ENCODE measurements at places on chromosomes 12 and 14.

- no peak for DNase-seq
These were observed 49.4 kb upstream of the RIN3 start for GRCh38 chr14:92464156-92464555.

DNA sequence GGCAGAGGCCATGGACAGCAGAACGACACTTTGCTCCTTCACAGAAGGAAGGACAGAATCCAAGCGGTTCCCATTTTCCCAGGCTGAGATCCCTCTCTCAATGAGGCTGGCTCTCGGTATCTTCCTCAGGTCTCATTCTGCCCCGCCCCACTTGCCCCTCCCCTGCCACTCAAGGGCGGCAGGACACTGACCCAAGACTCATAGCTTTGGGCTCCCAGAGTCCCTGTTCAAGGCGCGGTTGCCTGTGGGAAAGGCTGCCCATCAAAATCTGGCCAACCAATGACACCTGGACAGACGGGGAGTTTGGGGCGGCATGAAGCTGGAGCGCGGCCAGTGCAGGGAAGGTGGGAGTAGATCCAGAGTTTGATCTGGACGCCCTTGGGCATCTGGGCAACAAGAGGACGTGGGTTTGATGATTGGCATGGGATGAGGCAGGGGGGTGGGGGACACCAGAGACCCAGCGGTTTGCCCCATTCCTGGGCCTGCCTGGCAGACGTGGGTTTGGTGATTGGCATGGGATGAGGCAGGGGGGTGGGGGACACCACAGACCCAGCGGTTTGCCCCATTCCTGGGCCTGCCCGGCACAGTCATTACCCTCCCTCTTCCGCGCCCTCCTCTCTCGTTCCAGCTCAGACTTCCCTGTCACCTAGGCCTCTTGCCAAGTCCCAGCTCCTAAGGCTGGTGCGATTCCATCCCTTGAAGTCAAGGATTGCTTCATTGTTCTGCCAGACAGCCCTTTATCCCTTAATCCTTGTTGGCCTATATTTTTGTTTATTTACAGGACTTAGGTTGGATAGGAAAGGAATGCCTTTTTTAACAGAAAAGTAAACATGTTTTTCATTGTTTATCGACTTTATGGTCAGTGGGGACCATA lies 92.1 kb downstream of the NINJ2 start:
- DNase-seq, result no peak

- DNase-seq, result no peak
These were observed 264.3 kb downstream of the AKAP6 start for GRCh38 chr14:32593290-32593942.

GRCh38 chr12:124746649-124747425 lies 116.8 kb downstream of the SCARB1 start:
- no peak for DNase-seq

DNA sequence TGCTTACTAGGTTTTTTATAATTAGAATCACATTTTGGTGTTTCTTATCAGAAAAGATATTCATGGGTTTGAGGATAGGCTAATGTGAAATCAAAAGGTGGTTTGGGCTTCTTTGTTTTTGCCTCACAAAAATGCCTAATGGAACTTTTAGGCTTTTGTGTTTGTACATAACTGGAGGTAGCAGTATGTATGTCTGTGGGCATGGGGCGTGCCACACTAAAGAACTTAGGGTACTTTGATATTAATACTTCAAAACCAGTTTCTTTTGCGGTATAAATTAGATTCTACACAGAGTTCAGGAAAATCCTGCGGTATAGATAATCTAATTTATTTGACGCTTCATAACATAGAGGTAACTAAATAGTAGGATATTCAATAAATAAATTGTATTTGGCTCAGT lies 1.9 kb downstream of the ETV6 start:
- no peak for DNase-seq

- no peak for DNase-seq
These were observed 392.0 kb downstream of the LRIG3 start for GRCh38 chr12:58528271-58528670.

DNA sequence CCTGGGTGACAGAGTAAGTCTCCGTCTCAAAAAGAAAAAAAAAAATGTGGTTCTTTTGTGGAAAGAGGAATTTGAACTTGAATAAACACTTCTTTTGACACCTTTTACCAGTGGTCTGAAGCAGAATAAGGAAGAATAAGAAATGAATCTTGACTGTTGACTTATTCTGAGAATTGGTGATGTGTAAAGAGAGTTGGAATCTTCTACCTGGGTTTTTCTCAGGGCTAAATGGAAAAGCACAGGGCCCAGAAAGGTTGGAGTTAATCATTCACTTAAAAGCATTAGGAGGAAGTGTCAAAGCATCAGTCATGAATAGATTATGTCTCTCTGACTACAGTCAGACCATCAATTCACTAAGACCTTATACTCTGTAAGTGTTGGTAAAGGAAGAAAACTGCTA lies 13.9 kb downstream of the PNMA1 start:
- DNase-seq, result no peak

- DNase-seq, result no peak
These were observed 1.5 kb downstream of the DIO3 start for GRCh38 chr14:101562659-101563351.

- DNase-seq, result no peak
These were observed 34.0 kb upstream of the CORO1C start for GRCh38 chr12:108765289-108765764.

GRCh38 chr12:43277651-43278540 lies 274.1 kb downstream of the ADAMTS20 start:
- DNase-seq, result no peak

DNA sequence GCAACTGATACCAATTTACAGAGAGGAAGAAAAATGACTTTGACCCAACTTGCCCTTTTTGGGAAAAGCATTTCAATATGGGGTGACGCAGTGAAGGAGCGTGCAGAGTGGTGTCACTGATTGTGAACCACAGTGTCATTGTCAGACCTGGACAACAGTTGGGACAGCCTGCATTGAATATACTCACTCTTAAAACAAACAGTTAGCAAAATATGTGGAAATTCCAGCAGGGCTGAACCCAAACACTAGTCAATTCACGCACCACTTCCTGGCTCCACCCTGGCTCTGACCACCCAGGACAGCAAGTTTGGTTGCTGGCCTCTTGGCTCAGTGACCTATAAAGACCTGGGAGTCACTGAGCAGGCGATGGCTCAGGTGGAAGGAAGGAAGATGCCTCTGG lies 61.3 kb downstream of the NOS1 start:
- no peak for DNase-seq

DNA sequence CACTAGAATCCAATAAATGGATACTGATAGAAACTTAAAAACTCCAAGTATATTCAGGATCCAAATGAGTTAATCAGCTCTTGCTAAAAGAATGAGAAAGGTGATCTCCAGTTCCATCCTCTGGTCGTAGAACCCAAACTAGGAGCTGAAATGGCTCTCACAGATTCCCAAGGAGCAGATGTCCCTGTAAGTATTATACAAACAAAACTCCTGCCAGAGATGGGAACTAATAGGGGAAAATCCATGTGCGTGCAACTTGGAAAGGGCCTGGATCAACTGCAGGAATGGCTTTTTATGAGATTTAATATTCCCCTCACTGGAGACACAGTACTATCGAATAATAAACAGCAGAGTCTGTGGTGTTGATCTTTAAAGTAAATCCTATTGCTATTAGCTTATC lies 309.2 kb upstream of the TBX3 start:
- DNase-seq, result no peak

DNA sequence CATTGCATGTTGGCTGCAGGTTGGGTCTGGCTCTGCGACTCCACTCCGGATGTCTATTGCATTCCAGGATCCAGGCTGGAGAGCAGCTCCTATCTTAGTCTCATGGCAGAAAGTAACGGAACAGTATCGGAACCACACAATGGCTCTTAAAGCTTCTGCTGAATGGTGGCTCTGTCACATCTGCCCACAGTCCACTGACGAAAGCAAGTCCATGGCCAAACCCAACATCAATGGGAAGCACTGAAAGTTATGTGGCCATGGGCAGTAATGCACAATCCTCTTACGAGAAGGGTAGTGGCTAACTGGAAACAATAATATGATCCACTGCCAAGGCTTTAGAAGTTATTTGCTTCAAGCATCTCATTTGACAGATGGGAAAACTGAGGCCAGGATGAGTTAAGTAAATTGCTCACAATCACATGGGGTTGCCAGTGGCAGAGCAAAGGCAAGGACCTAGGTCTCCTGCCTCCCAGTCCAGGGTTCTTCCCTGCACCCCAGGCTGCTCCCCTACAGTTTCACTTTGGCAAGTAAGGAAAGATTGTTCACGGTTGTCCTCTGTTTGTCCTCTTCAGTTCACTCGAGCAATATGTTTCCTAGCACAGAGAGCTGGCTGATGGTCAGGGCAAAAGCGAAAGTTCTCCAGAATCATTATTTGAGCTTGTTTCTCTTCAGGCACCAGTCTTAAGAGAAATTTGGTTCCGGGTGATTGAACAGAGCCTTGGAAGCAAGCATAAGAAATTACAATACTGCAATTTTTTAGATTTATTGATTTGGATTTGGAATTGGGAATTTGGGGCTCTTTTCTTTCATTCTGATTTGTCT lies 54.2 kb downstream of the CKAP4 start:
- no peak for DNase-seq

GRCh38 chr14:39368261-39368959 lies 63.8 kb downstream of the FBXO33 start:
- no peak for DNase-seq

- peak; percentile 25 for DNase-seq
These were observed 211.3 kb upstream of the KRR1 start for GRCh38 chr12:75722714-75723200.

DNA sequence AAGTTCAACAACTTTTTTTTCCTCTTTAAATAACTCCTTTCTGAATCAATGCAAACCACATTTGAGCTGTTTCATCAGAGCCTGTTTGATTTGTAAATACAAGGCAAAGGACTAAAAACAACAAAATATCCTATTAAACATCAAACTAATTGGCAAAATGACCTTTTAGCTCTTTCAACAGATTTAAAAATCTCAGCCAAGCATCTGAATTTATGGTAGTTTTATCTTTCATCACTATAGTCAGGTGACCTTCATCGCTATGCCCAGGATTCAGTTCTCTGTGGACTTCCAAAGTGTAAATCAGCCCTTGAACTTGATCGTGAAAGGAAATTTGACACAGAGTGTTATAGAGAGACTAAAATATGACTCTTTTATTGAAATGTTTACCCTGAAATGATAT lies 1554.5 kb upstream of the FLRT2 start:
- DNase-seq, result no peak

GRCh38 chr12:106722837-106723236 lies 51.6 kb upstream of the RIC8B start:
- no peak for DNase-seq

GRCh38 chr12:27523305-27523641 lies 733 bp upstream of the PPFIBP1 start:
- no peak for DNase-seq

GRCh38 chr14:101889898-101890297 lies 74.5 kb upstream of the DYNC1H1 start:
- no peak for DNase-seq

GRCh38 chr12:132163041-132163910 lies 19.0 kb downstream of the NOC4L start:
- DNase-seq, result no peak

- no peak for DNase-seq
These were observed 29.4 kb upstream of the PPP2R5C start for GRCh38 chr14:101732118-101732517.

- DNase-seq, result no peak
These were observed 50.7 kb downstream of the FLRT2 start for GRCh38 chr14:85580536-85581140.

- no peak for DNase-seq
These were observed 481.1 kb downstream of the PCNX1 start for GRCh38 chr14:71388336-71388735.

- no peak for DNase-seq
These were observed 23.8 kb downstream of the CFAP251 start for GRCh38 chr12:121942145-121942718.

- DNase-seq, result no peak
These were observed 75.5 kb upstream of the FZD10 start for GRCh38 chr12:130086797-130087196.

DNA sequence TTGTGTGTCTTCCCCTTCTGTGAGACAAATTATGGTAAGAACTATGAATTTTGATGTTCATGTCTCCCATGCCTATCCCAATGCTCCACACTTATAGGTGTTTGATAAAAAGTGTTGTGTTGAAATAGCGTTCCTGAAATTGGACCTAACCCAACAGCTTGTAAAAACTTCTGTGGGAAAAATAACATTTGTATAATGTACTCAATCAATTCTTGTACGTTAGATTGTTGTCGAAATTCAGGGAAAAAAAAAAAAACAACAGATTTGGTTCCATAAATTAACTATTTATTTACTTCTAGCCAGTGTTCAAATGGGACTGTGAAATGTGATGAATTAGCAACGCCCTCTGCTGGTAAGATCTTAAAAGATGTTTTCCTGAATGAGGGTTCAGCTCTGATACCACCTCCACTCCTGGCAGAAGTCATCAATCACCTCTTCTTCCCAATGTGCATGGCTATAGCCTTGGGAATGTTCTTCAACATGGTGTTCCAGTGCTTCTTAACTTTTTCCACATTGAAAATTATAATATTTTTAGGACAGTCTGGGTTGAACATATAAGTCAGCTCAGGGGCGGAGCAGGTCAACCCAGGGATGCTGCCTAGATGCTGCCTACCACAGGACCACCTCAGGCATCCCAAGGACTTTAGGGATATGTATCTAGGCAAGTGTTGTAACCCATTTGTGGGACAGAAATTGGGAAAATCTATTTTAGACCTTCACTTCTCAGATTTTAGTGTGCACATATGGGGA lies 170.6 kb downstream of the OTOGL start:
- DNase-seq, result no peak

- no peak for DNase-seq
These were observed 324.0 kb downstream of the MED13L start for GRCh38 chr12:115953450-115953849.

DNA sequence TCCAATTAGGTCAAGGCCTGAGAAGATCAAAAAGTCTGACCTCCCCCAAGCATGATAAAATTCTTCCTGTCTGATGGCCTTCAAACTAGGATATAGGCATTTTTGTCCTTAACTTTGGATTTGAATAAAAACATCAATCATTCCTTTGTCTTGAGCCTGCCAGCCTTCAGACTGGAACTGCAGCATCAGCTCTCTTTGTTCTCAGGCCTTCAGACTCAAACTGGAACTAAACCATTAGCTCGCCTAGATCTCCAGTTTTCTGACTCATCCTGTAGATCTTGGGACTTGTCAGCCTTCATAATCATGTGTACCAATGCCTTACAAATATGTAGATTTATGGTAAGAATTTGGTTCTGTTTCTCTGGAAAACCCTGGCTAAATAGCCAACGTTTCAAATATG lies 721.7 kb downstream of the GALC start:
- DNase-seq, result no peak

GRCh38 chr12:120404271-120404670 lies 33.6 kb upstream of the COX6A1 start:
- no peak for DNase-seq

DNA sequence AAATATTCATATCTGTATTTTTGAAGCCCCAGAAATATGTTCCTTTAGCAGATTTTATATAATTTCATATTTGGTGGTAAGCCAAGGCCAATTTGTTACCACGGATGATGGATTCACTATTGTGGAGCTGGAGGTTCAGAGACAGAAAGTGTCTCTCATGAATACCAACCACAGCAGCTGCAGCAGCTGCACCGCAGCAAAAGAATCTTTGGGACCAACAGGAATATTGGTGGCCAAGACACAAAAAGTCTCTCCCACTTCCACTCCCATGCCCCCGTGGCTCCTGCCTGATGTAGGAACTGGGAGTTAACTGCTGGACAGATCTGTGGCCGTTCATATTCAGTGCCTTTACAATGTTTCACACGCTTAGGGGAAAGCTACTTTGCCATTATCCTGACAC lies 155.3 kb downstream of the ADAMTS20 start:
- DNase-seq, result no peak

All from activated T-cell treated with anti-CD3 and anti-CD28 coated beads for 4 hours (primary cell).